ENCODE measurements at places on chromosomes 1 and 21.
A peak's percentile ranks its signal among the peaks of the same experiment; 100 is the strongest.

DNA sequence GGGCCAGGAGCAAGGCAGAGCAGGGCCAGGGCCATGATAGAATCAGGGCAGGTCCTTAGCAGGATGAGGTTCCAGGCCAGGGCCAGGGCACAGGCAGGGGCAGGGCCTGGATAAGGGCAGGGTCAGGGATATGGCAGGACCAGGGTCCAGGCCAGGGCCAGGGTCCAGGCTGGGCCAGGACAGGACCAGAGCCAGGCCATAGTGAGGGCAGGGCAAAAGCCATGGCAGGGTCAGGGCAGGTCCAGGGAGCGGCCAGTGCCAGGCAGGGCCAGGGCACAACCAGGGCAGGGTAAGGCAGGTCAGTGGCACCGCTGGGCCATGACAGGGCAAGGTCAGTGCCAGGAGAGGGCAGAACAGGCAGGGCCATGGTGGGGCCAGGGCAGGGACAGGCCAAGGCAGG lies 152.2 kb downstream of the LIPI start:
- no peak for DNase-seq

DNA sequence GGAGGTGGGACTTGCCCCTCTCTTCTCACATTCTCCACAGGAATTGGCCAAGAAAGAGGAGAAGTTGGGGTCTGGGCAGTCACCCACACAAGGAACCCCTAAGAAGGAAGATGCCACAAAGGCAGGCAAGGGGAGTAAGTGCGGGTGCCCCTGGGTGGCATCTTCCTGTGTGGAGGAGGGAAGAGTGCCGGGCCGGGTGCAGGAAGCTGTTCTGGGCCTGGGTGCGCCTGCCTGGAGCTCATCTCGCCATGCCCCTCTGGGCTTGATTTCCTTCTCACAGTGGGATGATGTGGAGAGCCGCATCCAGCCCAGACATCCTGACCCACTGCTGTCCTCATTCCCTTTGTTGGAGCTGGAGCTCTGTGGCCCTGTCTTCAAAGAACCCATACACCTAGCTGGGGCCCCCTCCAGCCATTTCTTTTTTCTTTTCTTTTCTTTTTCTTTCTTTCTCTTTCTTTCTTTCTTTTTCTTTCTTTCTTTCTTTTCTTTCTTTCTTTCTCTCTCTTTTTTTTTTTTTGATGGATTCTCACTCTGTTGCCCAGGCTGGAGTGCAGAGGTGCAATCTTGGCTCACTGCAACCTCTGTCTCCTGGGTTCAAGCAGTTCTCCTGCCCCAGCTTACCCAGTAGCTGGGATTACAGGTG lies 9.3 kb downstream of the LRRC71 start:
- no peak for DNase-seq

GRCh38 chr1:20147846-20148570 lies 8.9 kb downstream of the PLA2G2F start:
- DNase-seq = no peak

DNA sequence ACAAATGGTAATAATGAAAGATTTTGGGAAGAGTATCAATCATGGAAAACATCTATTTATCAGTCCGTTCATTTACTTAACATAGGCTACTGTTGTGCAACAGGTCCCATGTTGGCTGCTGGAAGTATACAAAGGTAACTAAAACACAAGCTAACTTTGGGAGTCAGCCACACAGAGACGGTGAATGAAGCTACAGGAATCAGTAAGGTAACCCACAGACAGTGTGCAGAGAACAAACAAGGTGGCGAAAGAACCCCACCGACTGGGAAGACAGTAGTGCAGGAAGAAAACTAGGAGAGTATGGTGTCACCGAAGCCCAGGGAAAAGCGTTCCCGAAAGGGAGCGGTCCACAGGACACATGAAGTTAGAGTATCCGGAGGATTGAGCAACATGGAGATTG lies 342.3 kb downstream of the SMYD3 start:
- no peak for DNase-seq

DNA sequence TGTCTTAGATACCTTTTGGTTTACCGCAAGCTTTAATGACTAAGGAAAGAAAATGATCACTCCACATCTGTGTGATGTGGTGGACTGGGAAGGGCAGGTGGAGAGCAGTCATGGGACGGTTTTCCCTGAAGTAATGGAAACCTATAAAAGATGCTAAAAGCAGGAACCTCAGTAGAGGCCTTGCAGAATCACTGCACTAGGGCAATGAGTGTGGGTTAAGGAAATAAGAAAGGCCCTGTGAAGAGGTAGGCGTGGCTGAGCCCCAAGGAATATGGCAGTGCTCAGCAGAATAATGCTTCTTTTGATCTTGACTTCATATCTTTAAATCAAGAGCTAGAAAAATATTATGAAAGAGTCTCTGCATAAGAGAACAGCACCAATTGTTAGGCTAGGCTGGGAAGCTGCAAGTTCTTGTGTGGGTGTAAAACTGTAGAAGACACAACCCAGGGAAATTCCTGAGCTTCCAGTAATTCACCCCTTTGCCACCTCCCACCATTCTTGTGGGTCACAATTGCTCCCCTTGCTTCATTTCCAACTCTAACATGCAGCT lies 49.9 kb downstream of the CLCA4 start:
- no peak for DNase-seq

DNA sequence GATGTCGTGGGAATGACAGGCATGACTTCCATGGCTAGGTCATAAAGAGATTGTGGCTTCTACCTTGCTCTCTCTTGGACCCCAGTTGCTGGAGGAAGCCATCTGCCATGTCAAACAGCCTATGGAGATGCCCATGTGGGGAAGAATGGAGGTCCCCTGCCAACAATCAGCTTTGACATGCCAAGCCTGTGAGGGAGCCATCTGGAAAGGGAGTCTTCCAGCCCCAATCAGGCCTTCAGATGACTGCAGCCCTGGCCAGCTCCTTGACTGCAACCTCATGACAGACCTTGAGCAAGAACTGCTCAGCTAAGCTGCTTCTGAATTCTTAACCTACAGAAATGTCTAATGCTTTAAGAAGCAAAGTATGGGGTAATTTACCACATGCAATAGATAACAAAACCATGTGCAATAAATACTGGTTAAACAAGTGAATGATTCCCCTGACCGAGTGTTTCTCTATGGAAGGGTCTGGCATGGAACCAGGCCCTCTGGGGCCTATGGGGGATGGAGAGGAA lies 187.1 kb downstream of the HIVEP3 start:
- DNase-seq = no peak

- no peak for DNase-seq
Measured at GRCh38 chr1:89659322-89660081, 26.6 kb downstream of the LRRC8C start.

- DNase-seq = no peak
Measured at GRCh38 chr1:188314557-188315137, 1485.9 kb downstream of the PLA2G4A start.

DNA sequence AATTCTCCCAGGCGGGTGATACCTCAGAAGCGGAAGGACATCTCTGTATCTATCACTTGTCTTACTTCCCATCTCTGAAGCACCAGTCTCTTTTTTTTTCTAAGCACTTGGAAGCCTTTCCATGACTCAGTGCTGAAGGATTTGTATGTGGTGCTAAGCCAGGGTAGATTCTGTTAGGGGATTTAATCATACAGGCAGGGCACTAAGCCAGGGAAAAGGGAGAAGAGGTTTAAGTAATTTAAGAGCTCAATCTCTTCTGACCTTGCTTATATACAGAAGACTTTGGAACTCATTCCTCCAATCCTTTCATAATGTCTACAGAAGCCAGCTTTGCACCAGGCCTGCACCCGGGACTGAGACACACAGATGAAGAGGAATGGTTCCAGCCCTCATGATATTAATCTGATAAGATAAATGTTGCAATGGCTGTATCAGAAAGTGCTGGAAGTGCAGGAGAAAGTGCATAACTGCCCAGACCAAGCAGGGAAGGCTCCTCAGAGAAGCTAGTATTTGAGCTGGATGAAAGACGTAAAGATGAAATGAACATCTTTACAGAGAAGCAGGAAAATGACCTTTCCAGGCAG lies 11.0 kb downstream of the FAM163A start:
- DNase-seq = peak; percentile 44

- no peak for DNase-seq
Measured at GRCh38 chr1:155012776-155013602, 10.4 kb downstream of the ZBTB7B start.

DNA sequence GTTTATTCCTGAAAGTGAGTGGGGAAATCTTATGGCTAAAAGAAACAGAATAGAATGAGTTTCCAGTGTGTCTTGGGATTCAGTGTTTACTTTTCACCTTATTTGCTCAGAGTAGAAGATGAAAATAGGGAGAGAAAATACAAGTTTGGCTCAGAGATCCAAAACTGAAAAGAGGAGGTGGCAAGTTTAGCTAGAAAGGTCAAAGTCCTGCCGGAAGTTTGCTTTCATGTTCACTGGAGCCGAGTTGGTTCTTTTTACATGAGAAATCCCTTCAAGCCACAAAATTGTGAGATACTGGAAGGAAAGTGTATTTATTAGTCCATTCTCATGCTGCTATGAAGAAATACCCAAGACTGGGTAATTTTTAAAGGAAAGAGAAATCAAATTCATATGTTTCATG lies 604.6 kb downstream of the MRPL39 start:
- DNase-seq = no peak

GRCh38 chr1:25871704-25872494 lies 3.6 kb downstream of the PAQR7 start:
- DNase-seq = no peak

DNA sequence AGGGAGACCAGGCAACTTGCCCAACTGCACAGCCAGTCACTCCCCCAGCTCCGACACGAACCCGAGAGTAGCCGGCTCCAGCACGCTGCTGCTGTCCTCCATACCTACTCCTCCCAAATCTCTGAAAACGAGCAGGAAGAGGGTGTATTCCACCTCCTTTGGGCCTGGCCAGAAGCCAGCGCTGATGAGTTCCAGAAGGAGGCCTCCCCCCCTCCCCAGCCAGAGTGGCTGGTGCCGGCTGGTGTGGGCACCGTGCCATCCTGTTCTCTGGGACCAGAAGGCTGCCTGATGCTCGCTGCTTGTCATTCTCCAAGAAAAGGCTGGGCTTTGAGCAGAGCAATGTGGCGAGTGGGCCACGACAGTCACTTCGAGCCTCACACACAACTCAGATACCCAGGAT lies 22.2 kb downstream of the KCNN3 start:
- no peak for DNase-seq

- DNase-seq = no peak
Measured at GRCh38 chr1:212158912-212159796, 123.6 kb downstream of the DTL start.

- no peak for DNase-seq
Measured at GRCh38 chr1:223364685-223365382, 858 bp upstream of the SUSD4 start.

- DNase-seq = no peak
Measured at GRCh38 chr1:202159534-202160371, 649 bp downstream of the PTPN7 start.

DNA sequence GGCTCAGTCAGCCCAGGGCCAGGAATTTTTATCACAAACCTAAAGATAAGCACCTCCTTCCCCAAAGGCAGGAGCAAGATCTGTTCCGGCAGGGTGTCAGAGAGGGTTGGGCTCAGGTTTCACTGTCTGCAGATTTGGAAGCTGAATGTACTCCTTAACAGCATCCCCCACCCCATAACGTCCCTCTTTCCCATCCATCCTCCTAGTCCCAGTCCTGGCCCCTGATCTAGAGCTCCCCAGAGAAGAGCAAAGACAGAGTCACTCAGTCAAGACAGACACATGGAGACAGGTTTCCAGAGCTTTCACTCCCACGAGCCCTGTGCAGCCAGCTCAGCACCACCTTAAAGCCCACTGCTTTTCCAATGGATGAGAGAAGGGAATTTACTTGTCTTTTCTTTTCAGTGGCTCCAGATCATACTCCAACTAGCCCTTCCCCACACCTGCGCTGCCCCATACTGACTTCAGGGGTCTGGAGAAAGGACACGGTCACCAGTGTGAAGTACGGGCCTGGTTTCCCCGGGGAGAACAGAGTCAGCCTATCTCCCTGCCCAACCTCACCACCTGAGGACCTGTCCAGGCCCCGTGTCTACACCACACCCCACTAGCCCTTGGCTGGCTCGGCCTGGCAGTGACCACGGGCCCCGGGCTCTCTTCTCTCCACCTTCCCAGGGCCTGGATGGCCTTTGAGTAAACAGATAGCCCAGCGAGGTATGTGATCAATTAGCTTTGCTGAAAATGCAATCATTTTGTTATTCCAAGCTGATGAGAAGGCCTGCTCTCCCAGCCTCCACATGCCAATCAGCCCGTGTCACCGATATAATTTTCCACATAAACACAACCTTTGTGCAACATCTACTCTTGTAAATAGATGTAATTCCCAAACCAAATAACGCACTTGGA lies 249.1 kb downstream of the FOXD2 start:
- DNase-seq = no peak

DNA sequence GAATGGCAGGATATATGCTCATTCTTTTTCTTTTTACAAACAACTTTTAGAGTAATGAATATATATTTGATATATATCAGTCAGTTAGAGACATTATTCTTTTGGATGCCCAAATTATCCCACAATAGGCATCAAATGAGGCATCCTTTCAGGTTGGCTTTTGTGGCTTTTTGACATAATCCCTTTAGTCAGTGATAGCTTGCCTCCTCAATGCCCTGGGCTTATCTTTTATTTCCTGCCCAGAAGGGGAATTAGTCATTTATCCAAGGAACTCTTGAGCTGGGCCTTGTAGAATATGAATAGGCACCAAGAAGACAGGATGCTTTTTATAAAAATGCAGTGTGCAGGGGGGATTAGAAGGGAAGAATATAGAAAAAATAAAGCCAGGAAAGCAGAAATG lies 22.2 kb downstream of the EPHX4 start:
- no peak for DNase-seq

- DNase-seq = no peak
Measured at GRCh38 chr1:226644541-226645176, 94.4 kb downstream of the ITPKB start.

GRCh38 chr1:117708323-117709248 lies 102.7 kb downstream of the TENT5C start:
- DNase-seq = no peak

GRCh38 chr1:104991702-104992101 lies 1242.0 kb downstream of the AMY1C start:
- no peak for DNase-seq

GRCh38 chr1:111463029-111463683 lies 10.6 kb upstream of the C1orf162 start:
- DNase-seq = no peak

DNA sequence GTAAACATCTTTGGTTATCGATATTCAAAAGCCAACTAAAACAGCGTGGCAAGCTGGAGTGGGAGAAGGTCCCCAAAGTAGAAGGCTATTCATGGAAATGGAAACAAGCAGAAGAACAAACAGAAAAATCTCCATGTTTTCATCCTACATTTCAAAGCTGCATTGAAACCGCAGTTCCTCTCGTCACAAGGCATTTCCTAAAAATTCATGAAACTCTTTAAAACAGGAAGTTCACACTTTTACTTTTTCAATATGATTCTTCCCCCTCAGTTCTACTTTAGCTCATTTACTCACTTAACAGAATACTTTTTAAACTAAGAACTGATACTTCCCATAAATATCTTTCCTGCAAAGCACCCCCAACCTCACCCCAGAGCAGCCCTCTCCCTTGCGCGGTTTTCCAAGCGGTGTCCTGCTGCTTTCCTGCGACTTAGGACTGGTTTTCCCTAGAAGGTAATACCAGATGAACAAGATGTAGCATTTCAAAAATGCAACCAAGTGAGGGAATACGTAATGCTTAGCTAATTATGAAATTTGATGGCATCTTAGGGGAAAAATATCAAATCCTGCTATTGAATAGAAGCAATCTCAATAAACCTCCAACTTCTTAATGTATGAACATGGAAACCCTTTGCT lies 228.3 kb upstream of the PKN2 start:
- DNase-seq = no peak

GRCh38 chr1:232969799-232970198 lies 19.4 kb downstream of the NTPCR start:
- no peak for DNase-seq

GRCh38 chr1:227489572-227489971 lies 73.8 kb upstream of the ZNF678 start:
- DNase-seq = no peak

GRCh38 chr1:203512848-203513584 lies 19.1 kb downstream of the OPTC start:
- peak; percentile 70 for DNase-seq
